Fibroblast of skin of right quadriceps (primary cell): ENCODE measurements at places on chromosomes 6 and 20.

DNA sequence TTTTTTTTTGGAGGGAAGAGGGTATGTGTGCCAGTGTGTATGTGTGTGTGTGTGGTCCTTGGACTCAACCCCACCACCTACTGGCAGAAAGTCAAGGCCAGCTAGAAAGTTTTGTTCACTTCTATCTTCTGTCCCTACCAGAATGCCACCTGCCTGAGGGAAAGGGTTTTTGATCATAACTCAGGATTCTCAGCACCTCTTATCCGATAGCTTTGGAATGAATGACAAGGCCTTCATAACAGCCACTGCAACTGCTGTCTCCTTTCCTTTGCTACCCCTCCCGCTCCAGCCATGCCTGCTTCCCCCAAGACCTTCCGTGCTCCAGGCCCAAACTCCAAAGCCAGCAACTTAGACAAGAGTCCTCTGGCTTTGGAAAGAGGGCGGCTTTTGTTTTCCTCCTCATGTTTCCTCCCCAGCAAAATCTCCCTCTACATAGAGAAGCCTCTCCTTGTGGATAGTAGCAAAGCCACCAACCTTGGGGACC lies 18.7 kb downstream of the BTN3A1 start:
- DNase-seq = peak; percentile 59

- DNase-seq = peak; percentile 24
Measured at GRCh38 chr20:43322851-43323250, 133.1 kb upstream of the PTPRT start.

DNA sequence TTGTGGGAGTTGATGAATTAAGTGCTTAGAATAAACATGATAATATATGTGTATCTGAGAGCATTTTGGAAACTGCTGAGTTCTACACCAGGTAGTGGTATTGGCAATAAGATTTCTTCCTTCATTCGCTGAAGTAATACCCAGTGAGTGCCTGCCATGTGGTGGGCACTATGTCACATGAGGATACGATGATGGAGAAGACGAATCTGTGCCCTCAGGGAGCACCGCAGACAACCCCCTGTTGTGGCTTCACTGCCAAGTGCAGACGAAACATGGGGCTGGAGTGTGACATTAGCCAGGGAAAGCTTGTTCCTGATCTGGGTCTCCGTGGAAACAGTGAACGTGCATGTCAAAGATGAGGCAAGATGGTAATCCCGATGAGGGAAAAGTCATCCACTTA lies 7.9 kb downstream of the ZNF76 start:
- no peak for DNase-seq

GRCh38 chr6:119348096-119348747 lies 1.3 kb downstream of the MAN1A1 start:
- peak; percentile 5 for DNase-seq

DNA sequence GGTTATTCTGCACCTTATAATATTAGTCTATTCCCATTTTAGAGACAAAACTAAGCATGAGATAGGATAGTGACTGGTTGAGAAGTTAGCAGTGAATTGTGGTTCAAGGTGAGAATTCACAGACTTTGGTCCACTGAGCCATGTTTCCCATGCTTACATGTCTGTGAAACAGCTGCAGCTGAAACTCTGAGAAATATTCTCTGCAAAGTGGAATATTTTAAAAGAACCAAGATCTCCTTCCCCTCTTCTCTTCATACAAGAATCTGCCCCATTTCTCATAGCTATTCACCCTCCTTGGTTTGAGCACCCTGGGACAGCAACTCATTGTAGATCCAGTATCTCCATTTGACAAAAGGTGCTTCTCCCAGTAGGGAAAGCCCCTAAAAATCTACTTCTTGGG lies 70.2 kb upstream of the TMEM170B start:
- no peak for DNase-seq

DNA sequence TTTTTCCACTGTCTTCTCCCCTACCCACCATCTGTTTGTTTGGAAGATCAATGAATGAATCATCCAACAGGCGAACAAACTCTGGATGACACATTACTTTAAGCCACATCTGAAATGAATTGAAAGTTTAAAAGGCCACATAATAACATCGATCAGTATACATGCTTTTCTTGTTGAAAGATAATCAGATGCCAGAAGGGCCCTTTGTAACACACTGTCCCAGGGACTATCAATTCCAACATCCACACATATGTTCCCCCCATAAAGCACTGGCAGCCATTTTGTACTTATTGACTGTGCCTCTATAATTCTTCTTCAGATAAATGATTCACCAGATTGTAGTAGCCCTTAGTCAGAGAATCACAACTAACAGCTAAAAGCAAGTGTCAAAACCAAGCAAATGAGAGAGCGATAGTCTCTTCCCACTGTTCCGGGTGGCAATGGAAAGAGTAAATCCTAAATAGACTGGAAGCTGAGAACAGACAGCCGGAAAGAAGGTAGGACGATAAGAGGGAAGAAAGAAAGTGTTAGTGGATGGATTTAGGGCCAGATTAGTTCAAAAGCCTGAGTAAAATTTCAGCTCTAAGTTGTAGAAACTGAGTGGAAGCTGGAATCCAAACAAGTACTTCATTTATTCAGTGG lies 184.9 kb upstream of the TENT5A start:
- DNase-seq = peak; percentile 83

DNA sequence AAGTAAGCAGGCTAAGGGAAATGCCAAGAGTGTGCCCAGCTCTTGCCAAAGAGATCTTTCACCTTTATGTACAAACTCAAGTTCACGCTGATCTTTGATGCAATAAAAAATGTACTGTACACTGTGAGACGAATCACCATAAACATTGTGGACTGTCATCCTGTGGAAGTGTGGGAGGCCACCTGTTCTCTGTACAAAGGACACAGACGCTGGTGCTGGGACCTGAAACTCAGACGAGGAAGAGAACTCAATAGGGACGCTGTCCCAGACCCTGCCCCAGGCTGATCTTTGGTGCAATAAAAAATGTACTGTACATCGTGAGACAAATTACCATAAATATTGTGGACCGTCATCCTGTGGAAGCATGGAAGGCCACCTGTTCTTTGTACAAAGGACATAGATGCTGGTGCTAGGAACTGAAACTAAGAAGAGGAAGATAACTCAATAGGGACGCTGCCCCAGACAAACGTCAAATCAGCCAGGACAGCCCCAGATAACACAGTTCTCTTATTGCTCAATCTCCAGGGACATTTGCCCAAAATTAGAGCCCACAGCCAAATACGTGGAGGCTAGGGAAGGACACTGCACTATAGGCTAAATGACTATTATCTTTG lies 312.7 kb upstream of the SGK1 start:
- DNase-seq = no peak
